Fibroblast of upper back skin (primary cell): ENCODE measurements at places on chromosomes 3 and 15.
A peak's percentile ranks its signal among the peaks of the same experiment; 100 is the strongest.

- peak; percentile 80 for DNase-seq
These were observed 2.6 kb upstream of the UBE2Q2 start for GRCh38 chr15:75840659-75841058.

- peak; percentile 27 for DNase-seq
These were observed 593 bp downstream of the TMOD2 start for GRCh38 chr15:51751697-51752683.

GRCh38 chr3:100976611-100977010 is 16.6 kb downstream of the ABI3BP start:
- DNase-seq: no peak

GRCh38 chr3:9778143-9779074 is 8.7 kb upstream of the CAMK1 start:
- DNase-seq: peak; percentile 75

- DNase-seq: no peak
These were observed 281.3 kb downstream of the LPP start for GRCh38 chr3:188435266-188435665.

- peak; percentile 59 for DNase-seq
These were observed 845.4 kb downstream of the NAALADL2 start for GRCh38 chr3:175704366-175705055.

DNA sequence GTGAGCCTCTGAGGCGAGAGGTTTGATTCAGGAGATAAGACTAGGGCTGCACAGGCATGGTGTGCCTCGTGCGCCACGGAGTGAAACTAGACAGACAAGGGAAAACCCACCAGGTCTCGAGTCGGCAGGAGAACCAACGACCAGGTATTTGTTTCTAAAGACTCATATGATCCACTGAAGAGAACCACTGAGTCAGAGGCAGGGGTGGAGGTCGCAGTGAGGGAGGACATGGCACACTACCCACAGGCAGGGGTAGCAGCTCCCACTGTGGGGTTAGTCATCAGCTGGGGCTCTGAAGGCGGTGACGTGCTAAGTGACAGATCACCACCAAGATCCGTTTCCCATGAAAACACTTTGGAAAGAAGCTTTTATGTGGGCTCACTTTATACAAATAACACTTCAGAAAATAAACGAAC is 45.7 kb downstream of the CHSY1 start:
- no peak for DNase-seq
